ENCODE measurements at places on chromosomes 5 and 9.
A peak's percentile ranks its signal among the peaks of the same experiment; 100 is the strongest.

DNA sequence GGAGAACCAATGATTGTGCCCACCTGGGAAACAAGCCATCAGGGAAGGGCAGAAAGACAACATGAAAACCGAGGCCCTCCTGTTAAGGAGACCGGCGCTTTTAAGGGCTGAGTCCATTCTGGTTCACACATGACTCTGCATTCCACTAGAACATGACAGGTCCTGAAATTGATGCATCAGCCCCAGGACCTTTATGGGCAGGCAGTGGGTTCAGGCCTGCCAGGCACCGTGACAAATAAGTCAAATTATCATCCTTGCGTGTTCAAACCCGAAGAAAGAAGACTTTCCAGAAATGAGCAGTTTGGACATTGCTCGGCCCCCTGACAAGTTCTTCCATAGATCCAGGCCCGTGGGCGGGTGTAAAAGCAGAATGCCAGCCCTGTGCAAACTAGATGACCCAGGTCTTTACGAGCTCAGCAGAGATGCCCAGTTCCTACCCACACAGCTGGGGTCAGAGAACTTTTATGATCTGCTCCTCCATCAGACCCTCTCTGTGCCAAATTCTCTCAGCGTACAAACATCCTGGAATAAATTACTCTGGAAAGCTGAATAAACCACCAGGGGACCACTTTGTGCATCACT lies 295.5 kb upstream of the WWC1 start:
- ATAC-seq = no peak

- no peak for ATAC-seq
These were observed 2.7 kb downstream of the CCL27 start for GRCh38 chr9:34659592-34660253.

DNA sequence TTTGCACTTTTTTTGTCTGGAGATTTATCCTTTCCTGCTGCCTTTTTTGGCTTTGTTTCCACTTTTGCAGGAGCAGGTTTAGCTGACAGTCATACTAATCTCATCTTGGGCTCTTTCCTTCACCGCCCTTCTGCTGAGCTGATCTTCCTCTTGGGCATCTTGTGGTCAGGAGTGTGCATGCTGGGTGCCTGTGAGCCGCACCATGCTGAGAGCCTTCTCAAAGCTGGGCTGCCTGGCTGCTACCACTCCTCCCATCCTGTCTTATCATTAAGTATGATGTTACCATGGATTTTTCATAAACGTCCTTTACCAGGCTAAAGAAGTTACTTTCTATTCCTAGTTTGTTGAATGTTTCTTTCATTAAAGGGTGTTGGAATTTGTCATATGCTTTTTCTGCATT lies 49.5 kb upstream of the MCCC2 start:
- ATAC-seq = no peak

GRCh38 chr9:18245911-18246310 lies 228.0 kb upstream of the ADAMTSL1 start:
- ATAC-seq = no peak

DNA sequence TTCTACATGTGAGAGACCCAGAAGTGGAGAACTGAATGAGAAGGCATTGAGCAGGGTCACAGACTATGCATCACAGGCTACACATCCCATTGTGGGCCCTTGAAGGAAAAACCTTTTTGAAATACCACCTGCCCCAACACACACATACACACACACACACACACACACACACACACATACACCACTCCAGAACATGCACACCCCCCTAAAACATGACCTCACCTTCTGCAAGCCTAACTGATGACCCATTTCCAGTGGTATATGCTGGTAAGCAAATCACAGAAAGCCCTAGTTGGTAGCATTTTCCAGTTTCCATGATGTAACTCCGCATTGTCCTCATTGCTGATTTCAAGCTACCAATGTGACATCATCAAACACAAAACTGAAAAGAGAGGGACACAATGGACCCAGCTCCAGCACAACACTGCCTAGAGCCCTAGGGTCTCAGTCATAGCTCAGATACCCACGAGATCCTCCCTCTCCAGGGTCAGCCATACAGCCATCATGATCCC lies 36.4 kb downstream of the THBS4 start:
- ATAC-seq = no peak

GRCh38 chr9:18982262-18982620 lies 50.8 kb downstream of the SAXO1 start:
- ATAC-seq = no peak

GRCh38 chr9:129567842-129568559 lies 52.9 kb downstream of the C9orf50 start:
- ATAC-seq = no peak

DNA sequence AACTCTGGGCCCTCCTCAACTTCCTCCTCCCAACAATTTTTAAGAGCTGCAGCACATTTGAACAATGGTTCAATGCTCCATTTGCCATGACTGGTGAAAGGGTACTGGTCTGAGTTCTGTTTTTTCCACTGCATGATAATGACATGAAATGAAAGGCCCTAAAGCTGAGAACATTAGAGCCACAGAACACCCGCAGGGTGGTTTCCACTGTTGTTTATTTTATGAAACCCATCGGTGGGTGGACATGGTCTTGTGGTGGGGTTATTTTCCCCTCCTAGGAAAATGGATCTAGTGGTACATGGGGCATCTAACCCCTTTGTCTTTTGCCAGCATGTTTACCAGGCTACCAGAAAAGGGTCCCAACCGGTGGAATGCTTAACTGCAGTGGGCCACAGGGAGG lies 71.8 kb downstream of the SMARCA2 start:
- no peak for ATAC-seq

DNA sequence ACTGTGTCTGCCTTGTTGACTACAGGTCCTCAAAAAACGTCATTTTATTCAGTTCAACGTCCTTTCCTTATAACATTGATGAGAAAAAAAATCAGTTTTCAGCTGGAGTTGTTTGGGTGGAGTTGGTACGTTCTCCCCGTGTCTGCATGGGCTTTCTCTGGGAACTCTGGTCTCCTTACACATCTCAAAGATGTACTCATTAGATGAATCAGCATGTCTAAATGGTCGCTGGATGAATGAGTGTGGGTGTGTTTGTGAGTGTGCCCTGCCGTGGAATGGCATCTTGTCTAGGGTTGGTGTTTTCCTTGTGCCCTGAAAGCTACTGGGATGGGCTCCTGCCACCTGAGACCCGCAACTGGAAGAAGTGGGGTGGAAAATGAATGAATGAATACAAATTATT lies 30.1 kb downstream of the EGR1 start:
- no peak for ATAC-seq

DNA sequence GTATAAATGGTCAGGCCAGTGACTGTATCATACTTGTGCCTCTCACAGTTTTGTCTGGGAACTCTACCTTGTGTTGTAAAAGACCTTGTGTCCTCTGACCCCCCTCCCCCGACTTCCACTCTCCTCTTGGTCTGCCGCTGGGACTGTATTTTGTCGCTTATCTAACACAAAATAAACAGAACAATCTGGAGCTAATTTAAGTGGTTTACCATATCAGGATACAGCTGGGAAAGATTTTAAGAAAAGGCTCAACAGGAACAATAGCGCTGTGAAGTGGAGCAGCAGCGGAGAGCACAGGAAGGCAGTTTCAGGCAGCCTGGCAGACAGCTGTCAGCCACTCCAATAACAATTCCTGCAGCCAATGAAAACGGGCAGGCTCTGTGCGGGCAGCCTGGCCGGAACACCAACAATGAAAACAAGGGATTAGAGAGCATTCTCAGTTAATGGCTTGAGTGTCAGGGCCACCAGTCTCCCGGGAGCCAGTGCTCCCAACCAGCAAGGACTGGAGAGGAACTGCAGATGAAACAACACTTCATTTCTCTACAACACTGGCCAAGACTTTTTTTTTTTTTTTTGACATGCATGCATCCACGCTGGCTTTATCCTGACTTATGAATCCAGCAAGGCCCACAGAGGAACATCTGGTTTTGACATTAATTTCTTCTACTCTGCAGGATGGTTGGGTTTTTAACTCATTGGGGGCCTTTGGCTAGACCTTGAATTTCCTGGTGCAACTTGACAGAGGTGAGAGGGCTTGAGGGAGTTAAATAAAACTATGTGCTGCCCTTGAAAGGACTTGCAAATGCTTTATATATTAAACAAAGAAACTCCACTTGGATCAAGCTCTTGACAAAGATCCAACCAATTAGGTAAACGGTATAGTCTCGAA lies 76.7 kb downstream of the ARSB start:
- ATAC-seq = no peak

DNA sequence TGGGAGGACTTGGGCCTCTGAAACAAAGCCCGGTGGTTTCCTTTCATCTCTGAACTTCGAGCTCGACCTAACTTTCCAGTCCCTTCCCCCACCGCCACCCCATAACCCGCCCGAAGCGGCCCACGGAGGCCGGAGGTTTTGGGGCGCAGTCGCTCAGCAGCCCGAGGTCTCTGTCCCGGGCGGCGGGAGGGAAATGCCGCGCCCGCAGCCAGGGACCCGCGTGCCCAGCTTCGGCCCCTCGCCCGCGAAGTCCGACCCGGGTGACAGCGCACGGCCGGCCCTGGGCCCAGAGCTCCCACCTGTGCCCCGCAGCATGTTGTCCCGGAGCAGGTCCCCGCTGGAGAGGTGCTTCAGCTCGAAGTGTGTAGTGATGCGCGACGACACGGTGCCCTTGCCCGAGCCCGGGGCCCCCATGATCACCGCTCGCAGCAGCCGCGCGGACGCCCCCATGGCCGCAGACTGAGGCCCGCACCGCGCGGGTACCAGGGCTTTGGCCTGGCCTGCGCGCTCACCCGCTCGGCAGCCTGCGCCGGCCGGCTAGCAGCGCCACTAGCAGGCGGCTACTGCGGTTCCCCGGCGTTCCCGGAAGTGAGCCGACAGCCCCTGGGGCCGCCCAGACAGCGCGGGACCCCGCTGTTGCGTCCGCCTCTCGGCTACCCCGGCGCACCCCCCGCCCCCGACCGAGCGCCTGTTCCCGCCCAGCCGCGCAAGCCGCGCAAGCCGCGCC lies at the start of gene AK3:
Gene AK3, minus strand, starts transcription at position 565 of the 727 bp plus-strand sequence. Its CDS starts 115 bp downstream, at position 450.
- ATAC-seq = peak; percentile 91

- no peak for ATAC-seq
These were observed 182.0 kb upstream of the MPDZ start for GRCh38 chr9:13461414-13461991.

DNA sequence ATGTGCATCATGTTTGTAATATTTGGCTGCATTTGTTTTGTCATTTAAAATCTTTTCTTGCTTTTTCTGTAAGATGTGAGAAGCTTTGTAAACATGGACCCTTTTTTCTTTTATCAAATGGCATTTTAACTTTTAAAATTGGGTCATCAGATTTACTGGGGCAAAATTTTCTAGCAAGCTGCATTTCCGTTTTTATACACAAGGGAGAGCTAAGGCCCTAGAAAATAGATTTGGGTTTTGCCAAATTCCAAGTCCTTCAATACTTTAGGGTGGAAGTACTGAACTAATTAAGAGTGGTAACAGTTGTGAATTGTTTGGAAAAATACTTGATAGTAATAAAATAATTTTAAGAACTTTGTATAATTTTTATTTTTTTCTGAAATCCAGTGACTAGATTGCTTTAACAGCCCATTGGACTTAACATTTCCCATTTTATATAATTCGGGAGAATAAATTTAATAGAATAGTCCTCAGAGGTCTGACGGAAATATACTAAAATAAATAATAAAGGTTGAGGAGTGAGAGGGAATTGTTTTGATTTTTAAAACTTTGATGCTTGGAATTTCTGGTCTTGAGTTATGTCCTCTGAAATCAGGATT lies 117.4 kb downstream of the SMARCA2 start:
- ATAC-seq = no peak

GRCh38 chr5:162593881-162594280 lies 526.3 kb downstream of the GABRG2 start:
- ATAC-seq = no peak

- no peak for ATAC-seq
These were observed 75.3 kb downstream of the PIK3R1 start for GRCh38 chr5:68290847-68291246.

- no peak for ATAC-seq
These were observed 305.4 kb upstream of the IRX2 start for GRCh38 chr5:3056866-3057265.

GRCh38 chr9:81562231-81563019 lies 126.9 kb downstream of the TLE1 start:
- no peak for ATAC-seq

GRCh38 chr9:18775930-18776329 lies 257.1 kb downstream of the SAXO1 start:
- no peak for ATAC-seq

GRCh38 chr5:172199446-172199845 lies 5.5 kb downstream of the EFCAB9 start:
- no peak for ATAC-seq

DNA sequence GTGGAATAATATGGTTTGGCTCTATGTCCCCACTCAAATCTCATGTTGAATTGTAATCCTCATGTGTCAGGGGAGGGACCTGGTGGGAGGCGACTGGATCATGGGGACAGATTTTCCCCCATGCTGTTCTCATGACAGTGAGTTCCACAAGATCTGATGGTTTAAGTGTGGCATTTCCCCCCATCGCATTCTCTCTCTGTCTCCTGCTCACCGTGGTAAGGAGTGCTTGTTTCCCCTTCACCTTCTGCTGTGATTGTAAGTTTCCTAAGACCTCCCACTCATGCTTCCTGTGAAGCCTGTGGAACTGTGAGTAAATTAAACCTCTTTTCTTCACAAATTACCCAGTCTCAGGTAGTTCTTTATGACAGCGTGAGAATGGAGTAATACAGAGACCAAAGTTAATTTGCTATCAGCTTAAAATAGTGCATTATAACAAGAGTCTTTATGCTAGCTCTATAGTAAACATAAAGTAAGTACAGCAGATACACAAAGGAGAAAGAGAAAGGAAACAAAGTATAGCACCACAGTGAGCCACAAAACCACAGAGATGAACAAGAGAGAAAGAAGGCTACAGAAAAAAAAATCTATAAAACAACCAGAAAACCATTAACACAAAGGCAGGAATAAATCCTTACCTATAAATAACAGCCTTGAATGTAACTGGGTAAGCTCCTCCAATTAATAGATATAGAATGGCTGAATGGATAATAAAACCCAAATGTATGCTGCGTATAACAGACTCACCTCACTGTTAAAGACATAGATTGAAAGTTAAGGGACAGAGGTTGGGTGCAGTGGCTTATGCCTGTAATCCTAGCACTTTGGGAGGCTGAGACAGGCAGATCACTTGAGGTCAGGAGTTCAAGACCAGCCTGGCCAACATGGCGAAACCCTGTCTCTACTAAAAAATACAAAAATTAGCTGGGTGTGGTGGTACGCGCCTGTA lies 39.7 kb downstream of the RAPGEF6 start:
- peak; percentile 67 for ATAC-seq

All from activated CD4-positive, CD25-positive, alpha-beta regulatory T cell treated with anti-CD3 and anti-CD28 coated beads, Interleukin-2, amount 50 U/mL, for 24 hours (primary cell).